ENCODE measurements at places on chromosomes 5 and 9.

DNA sequence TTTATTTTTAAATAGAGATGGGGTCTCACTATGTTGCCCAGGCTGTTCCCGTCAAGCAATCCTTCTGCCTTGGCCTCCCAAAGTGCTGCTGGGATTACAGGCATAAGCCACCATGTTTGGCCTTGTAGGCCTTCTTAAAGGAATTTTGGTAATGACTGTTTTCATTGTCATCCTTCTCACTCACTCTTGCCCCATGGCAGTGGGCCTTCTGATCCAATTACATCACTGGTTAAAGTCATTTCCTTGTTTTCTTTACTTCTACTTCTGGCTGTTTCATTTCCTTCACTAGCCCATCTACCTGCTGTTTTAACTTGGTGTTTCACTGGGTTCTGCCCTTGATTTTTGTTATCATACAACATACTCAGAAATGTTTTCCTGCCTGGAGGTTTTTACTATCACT is 20.1 kb upstream of the NIM1K start:
- DNase-seq: no peak

GRCh38 chr9:132498531-132499210 is 83.7 kb upstream of the BARHL1 start:
- no peak for DNase-seq

DNA sequence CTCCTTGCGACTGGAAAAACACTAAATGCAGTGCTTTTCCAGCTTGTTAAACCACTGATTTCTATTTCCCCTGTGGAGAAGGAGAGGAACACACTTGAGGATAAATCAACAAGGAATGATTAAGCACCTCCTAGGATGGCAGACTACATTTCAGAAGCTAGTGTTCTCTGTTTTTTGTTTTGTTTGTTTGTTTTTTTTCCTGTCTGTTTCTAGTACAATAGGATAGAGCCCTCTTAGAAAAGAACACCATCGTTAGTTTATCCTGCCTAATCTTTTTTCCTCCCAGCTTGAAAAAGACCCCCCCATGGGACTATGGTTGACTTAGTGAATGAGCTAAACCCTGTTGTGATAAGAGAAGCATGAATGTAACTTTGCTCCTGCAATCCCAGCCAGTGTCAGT is 3.9 kb upstream of the TAL2 start:
- DNase-seq: no peak

DNA sequence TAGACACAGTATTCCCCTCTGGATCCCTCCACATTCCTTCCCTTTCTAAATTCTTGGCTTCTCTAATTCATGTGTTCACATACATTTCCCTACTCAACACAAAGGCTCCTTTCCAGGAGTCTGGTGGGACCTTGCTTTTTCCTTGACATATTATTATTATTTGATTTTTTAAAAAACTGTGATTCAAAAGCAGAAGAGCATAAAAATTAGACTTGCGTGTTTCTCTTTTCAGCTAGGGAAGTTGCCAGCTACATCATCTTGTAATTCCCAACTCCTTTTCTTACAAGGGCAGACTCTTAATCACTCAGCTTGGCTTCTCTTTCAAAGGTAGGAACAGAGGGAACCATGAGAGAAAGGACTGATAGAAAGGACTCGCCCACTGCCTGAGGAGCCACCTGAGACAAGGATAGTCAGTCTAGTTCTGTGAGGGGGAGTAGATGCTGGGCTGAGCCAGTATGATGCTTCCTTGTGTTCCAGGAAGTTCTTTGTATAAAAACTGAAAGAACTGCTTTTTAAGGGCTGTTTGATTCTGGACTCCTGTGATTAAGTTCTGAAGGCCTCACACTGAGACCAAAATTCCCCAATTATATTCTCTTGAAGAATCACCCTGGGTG is 51.0 kb upstream of the DPYSL3 start:
- no peak for DNase-seq

DNA sequence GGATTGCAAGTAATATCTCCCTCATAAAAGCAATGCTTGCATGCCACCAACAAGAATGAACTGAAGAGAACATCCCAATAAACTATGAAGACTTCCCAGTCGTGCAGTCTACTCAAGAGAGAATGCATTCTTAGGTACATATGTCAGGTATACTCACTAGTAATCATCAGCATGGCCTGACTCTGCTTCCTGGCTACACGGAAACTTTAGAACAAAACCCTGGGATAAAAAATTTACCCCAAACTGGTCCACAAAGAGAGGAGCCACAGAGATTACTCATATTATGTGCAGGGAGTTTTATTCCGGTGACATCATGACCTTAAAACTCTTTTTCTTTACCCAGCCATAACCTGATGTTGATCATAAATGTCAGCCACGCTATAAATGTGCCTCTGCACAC is 57.5 kb upstream of the PAPPA start:
- DNase-seq: no peak

- no peak for DNase-seq
Observed at GRCh38 chr5:168663276-168664004, 84.3 kb upstream of the PANK3 start.

DNA sequence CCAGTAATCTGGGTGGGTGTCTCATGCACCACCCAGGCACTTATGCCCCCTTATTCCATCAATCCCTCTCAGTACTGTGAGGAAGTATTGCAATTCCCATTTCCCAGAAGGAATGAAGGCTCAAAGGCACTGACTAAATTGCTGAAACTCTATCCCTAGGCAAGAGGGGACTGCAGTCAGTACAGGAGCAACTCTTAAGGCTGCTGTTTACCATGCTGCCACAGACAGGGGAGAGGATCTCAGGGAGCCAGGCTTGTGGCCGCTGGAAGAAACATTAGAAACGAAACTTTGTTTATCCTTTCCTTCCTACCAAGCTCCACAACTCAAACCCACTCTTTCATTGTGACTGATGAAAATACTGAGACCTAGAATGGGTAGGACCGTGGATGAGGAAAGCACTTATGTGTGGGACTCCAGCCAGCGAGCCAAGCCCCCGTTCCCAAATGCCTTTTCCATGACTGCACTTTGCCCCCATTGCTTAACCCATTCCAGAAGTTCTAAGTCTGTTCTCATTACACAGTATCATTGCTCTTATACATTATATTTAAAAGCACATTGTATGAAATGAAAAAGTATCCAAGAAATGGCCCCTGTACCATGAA is 54.3 kb downstream of the TLE1 start:
- no peak for DNase-seq

DNA sequence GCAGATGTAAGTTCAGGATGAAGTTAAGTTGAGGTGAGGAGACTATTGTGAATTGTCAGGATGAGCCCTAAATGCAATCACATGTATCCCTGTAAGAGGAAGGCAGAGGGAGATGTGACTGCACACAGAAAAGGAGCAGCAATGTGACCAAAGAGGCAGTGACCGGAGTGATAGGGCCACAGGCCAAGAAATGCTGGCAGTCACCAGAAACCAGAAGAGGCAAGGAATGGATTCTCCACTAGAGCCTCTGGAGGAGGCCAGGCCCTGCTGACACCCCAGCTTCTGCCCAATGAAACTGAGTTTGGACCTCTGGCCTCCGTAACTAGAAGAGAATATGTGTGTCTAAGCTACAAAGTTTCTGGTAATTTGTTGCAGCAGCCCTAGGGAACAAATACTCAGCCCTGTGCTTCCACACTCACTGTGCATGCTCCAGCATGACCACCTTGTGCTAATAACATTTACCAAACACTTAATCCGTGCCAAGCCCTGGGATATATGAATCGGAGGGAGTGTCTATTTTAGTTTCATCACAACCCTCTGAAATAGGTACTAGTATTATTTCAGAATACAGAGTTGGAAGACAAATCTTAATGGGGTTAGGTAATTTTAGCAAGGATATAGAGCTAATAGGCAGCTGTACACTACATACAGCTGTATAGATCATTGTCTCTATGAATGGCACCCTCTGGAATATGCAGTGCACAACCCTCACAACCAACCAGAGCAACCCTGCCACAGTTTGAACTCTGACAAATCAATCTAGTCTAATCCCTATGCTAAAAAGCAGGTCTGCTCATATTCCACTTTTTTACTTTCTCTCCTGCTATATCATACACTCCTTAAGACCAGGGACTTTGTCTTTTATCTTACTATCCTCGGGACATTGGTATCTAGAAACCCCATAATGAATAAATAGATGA is 7.8 kb upstream of the GPX8 start:
- no peak for DNase-seq

- DNase-seq: no peak
Observed at GRCh38 chr5:137240285-137240684, 258.8 kb downstream of the SPOCK1 start.
